ENCODE measurements at places on chromosomes 2 and 18.

DNA sequence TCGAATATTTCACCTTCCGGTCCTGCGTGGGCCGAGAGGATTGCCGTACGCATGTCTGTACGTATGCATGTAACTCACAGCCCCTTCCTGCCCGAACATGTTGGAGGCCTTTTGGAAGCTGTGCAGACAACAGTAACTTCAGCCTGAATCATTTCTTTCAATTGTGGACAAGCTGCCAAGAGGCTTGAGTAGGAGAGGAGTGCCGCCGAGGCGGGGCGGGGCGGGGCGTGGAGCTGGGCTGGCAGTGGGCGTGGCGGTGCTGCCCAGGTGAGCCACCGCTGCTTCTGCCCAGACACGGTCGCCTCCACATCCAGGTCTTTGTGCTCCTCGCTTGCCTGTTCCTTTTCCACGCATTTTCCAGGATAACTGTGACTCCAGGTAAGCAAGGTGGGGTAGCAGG lies at the start of gene SERPINB5:
SERPINB5 (plus strand) TSS at position 291 of the 400 bp plus-strand sequence. CDS start 7,471 bp downstream, outside the sequence.
- DNase-seq, result peak; percentile 100

DNA sequence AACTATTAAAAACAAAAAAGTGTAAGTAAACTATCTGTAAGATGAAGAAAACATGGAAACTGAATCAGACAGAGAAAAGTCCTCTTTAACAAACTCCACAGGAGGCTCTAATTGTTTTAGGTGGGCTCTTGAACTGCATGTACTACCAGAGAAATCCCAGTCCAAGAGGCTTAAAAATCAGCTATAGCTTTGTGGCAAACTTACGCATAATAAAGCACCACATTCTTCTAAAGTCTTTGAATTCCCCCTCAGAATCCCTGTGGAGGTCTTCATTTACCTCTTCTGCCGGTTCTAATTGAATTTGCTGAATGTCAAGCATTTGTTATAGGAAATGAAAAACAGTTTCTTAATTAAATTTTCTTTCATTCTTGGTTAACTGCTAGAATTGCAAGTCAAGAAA lies 40.8 kb downstream of the CHN1 start:
- DNase-seq, result no peak

DNA sequence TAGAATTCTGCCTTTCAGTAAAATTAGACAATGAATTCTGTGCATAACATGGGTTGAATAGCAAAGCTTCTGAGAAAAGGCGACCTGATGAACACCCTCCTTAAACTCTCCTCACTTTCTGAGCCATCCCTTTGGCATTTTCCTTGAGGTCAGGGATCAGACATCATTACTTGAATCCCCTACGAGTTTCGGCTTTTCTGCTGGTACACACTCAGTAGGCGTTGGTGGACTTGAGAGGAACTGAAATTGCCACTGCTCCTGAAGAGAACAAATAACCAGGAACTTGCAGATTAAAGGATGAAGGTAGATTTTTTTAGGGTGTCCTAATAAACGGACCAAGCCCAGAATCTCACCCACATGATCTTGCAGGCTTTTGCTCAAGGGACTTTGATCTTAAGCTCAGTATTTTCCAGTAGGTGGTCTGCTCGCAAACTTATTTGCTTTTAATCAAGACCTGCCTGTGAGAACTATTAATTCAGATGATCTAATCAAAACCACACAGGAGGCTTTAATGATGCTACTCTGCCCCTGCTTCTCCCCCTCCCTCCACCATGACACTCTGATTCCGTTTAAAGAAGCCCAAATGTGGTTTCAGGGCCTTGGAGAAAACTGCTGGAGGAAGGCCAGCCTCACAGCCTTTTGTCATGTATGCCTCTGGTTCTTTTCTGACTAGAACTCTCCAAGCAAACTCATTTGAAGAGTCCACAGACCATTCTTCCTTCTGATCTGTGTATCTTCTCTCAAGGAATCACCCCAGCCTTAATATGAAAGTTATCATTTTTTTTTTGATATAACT lies 124.9 kb downstream of the PRKCE start:
- DNase-seq, result no peak

DNA sequence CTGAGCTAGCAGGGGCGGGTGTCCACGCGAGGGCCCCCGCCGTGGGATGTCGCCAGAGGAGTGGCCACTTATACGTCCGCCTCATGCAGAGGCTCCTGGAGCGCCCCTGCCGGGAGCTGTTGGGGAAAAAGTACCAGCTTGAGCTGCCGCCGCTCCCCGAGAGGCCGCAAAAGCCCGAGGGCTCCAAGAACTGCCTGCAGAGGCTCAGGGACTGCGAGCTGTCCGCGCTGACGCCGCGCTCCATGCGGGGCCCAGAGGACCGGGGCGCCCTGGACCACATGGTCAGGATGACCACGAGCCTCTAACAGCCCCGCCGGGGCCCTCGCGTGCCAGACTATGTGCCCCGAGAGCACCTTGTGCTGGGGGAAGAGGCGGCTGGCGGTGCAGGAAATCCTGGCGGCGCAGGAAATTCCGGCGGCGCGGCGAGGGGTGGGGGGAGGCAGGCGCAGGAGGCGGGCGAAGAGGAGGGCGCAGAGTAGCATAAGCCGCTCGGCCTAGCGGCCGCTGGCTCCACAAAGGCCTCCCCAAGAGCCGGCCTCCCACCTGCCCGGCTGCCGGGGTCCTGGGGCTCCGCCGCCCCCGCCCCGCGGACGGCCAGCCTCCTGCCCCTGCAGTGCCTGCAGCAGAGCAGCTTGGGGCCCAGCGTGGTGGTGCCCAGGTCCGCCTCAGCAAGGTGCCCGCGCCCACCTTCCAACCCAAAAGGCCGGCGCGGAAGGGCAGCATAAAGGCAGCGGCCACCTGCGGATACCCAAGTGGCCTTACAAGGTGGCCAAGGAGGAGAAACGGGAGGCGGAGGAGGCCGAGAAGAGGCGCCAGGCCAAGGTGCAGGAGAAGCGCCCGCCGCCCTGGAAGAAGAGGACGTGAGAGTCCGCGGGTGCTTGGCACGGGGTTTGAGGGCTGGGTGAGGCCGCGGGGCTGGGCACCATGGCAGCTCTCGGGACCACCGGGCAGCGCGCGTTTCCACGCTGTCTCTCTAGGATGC lies 42.1 kb upstream of the TRIM43B start:
- DNase-seq, result peak; percentile 2

DNA sequence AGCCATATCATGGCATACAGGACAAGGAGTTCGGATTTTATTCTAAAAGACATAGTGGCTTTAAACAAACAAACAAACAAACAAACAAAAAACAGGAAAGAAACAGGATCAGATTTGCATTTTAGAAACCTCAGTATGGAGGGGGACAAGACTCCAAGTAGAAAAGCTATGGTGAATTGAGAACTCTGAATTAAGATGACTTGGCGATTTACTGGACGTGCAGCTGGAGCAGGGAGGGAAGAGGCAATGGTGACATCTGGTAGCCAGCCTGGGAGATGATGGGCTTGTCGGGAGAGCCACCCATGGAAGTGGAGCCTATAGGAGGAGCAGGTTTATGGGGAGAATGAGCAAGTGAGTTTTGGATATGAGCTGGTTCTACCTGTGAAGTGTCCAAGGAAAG lies 13.2 kb downstream of the CPLX4 start:
- no peak for DNase-seq

DNA sequence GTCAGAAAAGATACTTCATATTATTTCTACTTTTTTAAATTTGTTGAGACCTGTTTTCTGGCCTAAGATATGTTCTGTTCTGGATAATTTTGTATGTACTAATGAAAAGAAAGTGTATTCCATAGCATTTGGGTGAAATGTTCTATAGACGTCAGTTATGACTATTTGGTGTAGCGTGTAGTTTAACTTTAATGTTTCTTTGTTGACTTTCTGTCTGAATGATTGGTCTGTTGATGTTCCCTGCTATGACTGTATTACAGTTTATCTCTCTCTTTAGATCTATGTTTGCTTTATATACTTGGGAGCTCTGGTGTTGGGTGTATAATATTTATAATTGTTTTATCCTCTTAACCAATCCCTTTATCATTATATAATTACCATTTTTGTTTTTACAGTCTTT lies 352.4 kb downstream of the PTPRM start:
- no peak for DNase-seq

DNA sequence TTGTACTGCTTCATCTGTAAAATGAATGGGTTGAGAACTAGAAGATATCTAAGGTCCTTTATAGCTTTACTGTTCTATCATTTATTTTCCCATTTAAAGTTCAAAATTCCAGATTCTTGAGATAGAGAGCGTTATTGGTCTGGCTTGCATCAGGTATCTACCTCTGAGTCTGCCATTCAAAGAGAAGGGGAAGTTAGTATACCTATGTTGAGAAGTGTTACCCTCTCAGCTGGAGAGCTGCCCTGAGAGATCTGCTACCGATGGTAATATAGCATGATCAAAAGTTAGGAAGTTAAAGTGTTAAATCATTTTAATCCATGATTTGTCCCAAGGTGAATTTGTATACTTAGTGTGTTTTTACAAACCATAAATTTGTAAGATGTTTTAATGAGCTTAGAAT lies 7.4 kb downstream of the EPC2 start:
- no peak for DNase-seq

- no peak for DNase-seq
Measured at GRCh38 chr18:75377258-75377657, 50.2 kb downstream of the SMIM21 start.

DNA sequence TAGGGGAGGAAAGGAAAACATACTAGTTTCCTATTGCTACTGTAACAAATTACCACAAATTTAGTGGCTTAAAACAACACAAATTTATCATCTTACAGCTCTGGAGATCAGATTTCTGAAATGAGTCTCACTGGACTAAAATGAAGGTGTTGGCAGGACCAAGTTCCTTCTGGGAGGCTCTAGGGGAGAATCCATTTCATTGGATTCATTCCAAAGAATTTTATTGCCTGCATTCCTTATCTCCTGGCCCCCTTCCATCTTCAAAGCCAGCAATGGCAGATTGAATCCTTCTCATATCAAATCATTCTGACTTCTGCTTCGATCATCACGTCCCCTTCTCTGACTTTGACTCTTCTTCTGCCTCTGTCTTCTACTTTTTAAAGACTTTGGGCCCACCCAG lies 250.9 kb downstream of the IRS1 start:
- DNase-seq, result no peak

- no peak for DNase-seq
Measured at GRCh38 chr18:78939105-78939504, 40.5 kb upstream of the SALL3 start.

- DNase-seq, result no peak
Measured at GRCh38 chr2:103808814-103809213, 1045.1 kb upstream of the POU3F3 start.

- DNase-seq, result no peak
Measured at GRCh38 chr2:157473581-157473980, 29.7 kb upstream of the CYTIP start.

GRCh38 chr2:100274076-100274475 lies 48.2 kb downstream of the LONRF2 start:
- no peak for DNase-seq

DNA sequence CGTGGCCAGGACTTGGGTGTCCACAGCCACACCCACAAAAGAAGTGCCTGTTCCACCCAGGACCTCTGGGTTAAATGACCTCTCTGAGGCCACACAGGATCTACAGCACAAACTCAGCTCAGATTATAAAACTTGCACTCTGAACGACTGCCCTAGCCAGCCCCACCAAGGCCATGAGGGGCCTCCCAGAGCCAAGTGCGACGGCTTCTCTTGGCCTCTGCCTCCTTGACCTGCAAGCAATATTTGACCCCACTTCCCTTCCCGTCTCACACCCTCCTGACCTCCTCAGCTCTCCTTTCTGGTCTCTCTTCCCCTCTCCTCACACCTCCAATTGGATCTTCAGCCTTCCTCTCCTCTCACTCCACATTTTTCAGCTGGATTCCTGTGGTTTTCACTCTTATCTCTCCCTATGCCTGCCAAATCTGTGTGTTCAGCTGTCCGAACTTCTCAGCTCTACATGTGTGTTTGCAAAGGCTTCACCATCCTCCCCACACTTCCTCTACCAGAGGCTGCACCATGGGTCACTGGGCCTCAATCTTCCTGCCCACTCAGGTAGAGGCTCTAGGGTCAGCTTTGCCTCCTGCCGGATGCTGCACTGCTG lies 25.3 kb upstream of the STEAP3 start:
- DNase-seq, result no peak

DNA sequence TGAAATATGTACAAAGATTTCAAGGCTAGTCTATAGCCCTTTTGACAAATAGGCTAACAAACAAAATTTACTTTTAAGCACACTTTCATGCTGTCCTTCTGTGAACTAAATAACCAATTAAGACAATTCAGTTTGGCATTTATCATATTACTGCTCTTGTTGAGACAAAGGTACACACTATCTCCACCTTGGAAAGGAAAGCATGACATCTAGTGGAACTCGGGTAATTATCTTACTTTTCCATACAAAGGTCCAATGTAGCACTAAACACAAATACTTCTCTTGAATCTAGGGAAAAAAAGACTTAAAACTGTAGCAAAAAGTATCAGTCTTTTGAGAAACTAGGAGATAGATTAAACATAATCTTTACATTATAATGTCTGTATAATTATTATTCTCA lies 125.0 kb upstream of the CD226 start:
- no peak for DNase-seq

DNA sequence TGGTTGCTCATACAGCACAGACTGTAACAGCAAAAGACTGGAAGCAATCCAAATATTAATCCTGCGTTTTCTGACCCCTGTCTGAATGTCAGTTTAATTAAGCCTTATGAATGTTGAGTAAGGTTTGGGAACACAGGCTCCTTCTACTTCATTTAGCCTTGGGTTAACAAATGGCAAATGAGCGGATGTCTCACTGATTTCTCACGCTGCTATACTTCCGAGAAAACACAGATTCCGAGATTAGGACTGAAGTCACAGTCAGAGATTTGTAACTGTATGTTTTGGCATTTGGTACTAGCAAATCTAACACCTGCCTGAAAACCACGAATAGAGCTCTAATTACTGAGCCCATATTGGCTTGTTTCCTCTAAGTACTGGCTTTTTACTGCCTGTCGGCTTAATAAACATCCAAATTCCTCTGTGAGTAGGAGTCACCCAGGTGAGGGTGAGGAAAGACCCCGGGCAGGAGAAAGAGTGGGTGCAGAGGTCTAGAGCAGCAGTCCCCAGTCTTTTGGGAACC lies 10.6 kb downstream of the MC5R start:
- no peak for DNase-seq

- DNase-seq, result no peak
Measured at GRCh38 chr18:46096651-46097300, 1.3 kb downstream of the ATP5F1A start.

DNA sequence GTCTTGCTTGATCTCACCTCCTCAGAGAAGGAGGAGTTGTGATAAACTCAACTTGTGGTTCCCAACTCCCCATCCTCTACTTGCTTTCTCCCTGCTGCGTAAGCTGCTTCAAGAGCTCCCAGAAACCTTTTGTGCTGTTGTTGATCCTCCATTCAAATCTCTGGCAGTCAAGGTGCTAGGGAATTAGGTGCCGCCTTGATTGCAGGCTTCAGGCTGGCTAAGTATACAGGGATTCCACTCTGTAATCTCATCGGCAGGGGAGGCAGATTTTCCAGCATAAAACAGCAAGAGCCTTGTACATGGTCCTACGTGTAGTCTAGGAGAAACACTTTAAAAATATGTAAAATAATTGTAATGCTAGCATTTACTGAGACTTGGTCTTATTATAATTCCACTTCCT lies 116.2 kb upstream of the DDX18 start:
- no peak for DNase-seq
